Stimulated activated CD8-positive, alpha-beta memory T cell treated with anti-CD3 and anti-CD28 coated beads, Interleukin-4, amount 100 ng/mL, for 24 hours (primary cell): ENCODE measurements at places on chromosomes 4 and X.

GRCh38 chrX:99184153-99184552, 1225.9 kb downstream of the PCDH19 start:
- DNase-seq: no peak

DNA sequence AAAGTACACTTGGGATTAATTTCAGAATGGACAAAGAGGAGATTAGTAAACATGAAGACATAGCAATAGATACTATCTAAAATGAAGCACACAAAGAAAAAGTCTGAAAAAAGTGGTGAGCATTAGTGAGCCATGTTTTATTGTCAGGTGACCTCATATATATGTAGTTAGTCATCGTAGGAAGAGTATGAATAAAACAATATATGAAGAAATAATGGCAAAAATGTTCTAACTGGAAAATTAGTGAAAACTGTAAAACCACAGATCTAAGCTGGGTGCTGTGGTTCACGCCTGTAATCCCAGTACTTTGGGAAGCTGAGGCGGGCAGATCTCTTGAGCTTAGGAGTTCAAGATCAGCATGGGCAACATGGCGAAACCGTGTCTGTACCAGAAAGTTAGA, 67.9 kb downstream of the RBPJ start:
- no peak for DNase-seq

DNA sequence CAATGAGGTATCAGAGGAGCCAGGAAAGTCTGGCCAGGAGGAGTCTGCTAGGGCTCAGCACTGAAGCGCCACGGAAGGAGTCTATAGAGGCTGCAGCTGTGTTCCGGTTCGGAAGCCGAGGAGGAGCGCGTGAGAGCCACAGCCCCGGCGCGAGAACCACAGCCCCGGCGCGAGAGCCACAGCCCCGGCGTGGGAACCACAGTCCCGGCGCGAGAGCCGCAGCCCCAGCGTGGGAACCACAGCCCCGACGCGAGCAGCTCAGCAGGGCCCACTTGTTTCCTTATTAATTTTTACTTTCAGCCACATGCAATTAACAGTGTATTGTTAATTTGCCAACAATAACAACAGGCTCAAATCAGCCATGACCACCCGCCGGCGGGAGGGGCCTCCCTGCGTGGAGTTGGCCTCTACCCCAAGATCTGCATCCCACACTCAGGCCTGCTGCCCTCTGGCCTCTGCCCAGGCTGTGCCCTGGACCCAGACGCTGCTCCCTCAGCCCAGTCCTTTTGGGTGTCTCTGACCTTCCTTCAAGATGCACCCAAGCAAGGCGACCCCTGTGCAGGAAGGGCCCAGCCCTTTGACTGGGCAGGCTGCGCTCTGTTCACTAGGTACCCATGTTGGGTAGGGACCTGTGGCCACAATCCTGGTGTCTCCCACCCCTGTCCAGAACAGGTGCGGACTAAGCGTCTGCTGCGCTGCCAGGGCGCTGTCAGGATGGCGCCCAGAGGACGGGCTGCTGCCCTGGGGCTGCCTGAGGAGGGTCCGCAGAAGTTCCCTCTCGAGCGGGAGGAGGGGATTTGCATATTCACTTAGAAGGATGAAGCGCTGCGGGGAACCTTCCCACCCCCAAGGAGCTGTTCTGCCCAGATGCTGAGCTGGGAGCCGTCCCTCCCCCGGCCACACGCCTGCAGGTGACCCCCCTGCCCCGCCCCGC, 113.8 kb downstream of the ADRA2C start:
- DNase-seq: peak; percentile 15

- DNase-seq: no peak
Measured at GRCh38 chr4:134126955-134127354, 74.6 kb downstream of the PABPC4L start.

- no peak for DNase-seq
Measured at GRCh38 chr4:20625426-20625825, 74.8 kb upstream of the PACRGL start.

GRCh38 chr4:36163198-36163597, 81.1 kb downstream of the ARAP2 start:
- DNase-seq: no peak

- DNase-seq: no peak
Measured at GRCh38 chr4:37478151-37478550, 208.0 kb downstream of the RELL1 start.

DNA sequence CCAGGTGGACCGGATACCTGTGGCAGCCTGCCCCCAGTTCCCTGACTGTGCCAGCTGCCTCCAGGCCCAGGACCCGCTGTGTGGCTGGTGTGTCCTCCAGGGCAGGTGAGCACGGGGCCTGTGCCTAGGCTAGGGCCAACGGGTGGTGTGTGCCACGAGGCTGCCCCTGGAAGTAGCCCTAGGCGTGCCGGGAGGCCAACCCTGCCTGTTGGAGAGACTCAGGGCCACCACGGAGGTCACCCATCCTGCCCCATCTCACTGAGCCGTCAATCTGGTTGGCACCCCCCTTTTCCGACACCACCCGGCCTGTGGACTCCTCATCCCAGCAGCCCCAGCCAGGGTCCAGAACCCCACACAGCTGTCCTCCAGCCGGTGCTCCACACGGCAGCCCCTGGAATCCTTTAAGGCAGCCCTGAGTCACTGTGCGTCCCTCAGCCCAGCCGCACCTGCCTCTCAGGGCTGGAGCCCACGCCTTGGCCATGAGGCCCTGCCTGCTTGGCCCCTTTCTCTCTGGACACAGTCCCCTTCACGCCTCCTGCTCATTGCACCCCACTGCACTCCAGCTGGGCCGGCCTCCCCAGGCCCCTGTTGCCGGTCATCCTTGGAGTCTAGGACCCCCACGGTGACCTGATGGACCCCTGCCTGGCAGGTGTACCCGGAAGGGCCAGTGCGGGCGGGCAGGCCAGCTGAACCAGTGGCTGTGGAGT, 5.3 kb downstream of the PLXNB3 start:
- no peak for DNase-seq

GRCh38 chrX:149312097-149312496, 193.0 kb downstream of the IDS start:
- no peak for DNase-seq

- DNase-seq: no peak
Measured at GRCh38 chr4:17650406-17650805, 36.0 kb downstream of the MED28 start.

DNA sequence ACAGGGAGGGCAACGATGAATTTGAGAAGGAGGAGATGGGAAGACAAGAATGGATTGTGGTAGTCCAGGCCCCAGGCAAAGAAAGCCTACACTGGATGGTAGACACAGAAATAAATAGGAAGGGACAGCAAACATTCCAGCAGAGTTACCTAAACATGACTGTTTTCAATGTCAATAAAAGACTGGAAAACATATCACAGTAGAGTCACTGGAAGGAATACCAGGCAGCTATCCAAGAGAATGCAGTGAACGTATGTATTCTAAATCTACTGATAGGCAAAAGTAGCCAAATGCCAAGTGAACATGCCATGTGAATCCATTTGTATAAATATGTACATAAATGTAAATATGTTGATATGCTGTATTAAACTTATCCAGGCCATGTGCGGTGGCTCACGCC, 183.0 kb downstream of the PALLD start:
- DNase-seq: no peak

- no peak for DNase-seq
Measured at GRCh38 chr4:38141808-38142500, 181.8 kb downstream of the PTTG2 start.

- DNase-seq: no peak
Measured at GRCh38 chrX:80812176-80812575, 2.5 kb upstream of the BRWD3 start.
